ENCODE measurements at places on chromosomes 5 and 9.

- DNase-seq, result no peak
These were observed 99.5 kb upstream of the MSX2 start for GRCh38 chr5:174624733-174625522.

- no peak for DNase-seq
These were observed 356.0 kb downstream of the DMAC1 start for GRCh38 chr9:7443541-7443940.

GRCh38 chr9:134784577-134785305, 95.9 kb upstream of the FCN2 start:
- DNase-seq, result no peak

DNA sequence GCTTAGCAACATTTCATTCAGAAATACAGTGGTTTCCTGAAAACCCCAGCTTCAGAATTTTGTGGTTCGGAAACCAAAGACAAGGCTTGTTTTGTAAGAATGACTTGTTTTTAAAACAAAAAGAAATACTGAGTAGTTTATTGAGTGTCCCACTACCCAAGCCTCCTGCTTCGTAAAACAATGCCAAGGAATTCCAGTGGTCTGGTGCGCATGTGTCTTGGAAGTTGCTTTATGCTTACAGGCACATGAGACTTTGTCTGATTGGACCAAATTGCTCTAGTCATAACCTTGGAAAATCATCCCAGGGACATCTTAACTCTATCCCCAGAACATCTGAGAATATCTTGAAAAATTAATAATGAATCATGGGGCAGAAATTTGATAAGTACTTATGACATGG, 77.1 kb upstream of the FST start:
- DNase-seq, result no peak

GRCh38 chr5:96703384-96703920, 41.3 kb downstream of the CAST start:
- no peak for DNase-seq

- DNase-seq, result no peak
These were observed 14.3 kb upstream of the GPX3 start for GRCh38 chr5:151005950-151006576.

DNA sequence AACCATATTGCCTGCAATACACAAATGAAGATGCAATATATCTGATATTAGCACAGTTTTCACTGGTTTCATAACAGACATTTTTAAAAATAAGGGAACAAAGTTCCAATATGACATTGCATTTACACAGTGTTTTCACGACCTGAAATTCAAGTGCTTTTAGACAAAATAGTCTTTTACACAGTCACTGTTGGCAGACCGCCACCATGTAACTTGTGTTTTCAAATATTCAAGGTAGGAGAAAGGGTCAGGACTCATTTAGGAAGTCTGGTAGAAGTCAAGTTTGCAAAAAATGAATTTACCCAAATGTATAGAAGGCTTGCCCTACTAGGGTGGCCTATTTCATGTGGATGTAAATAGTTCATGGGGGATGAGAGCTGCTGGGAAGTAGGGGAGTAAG, 98.1 kb upstream of the TAS2R1 start:
- DNase-seq, result no peak

GRCh38 chr5:15606197-15606596, 106.2 kb downstream of the FBXL7 start:
- DNase-seq, result no peak

DNA sequence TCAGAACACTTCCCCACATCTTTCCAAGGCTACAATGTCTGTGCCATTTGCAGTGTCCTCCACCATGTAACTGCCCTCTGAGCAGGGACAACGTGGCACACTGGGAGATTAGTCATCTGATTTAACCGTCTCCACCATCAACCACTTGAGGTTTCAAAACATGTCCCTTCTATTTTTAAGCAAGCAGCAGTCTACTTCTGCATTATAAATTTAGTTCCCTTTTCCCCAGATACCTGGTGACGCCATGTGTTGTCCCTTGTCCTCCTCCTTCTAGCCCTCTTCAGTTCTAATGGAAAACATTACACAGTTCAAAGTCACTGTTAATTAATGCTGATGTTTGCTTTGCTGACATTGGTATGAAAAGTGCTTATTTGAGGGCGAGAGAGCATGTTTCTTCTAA, 52.8 kb downstream of the ATP10B start:
- DNase-seq, result peak; percentile 10

DNA sequence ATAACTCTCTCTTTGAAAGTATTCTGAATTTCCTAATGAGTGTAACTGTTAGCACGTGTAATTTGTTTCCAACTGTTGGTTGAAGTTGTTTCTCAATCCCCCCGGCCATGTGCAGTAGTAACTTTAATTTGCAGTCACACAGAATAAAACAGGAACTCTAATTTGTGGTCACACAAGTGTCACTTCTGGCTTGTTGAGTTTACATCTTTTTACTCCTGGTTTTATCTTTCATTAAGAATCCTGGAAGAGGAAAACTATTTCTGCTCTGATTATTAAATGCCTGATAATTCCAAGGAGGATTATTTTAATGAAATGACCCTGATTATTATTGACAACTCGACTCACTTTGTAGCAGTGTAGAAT, 1.2 kb downstream of the SCAMP1 start:
- peak; percentile 19 for DNase-seq

- peak; percentile 84 for DNase-seq
These were observed at the start of gene FBXO10 for GRCh38 chr9:37575921-37576721. FBXO10 (minus strand) TSS chr9:37576380; CDS start chr9:37541768, 34,612 bp downstream.

DNA sequence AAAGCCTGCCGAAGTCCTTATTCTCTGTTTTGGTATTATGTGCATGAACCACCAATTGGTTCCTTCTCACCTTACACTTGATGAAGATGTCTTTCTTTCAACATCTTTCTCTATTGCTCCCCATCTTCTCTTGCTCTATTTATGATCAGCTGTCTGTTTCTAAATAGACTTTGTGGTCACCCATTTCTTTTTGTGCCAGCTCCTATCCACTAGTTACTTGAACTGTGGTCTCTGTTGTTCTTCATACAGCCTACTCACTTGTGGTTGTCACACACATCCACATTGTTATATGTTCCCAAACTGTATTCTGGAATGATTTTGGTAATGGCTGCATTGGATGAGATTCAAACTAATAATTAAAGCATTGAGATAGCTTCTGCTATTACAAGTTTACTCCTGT, 11.4 kb downstream of the VCAN start:
- DNase-seq, result no peak
